Activated CD8-positive, alpha-beta memory T cell treated with anti-CD3 and anti-CD28 coated beads for 24 hours (primary cell): ENCODE measurements at places on chromosomes 5 and 9.

DNA sequence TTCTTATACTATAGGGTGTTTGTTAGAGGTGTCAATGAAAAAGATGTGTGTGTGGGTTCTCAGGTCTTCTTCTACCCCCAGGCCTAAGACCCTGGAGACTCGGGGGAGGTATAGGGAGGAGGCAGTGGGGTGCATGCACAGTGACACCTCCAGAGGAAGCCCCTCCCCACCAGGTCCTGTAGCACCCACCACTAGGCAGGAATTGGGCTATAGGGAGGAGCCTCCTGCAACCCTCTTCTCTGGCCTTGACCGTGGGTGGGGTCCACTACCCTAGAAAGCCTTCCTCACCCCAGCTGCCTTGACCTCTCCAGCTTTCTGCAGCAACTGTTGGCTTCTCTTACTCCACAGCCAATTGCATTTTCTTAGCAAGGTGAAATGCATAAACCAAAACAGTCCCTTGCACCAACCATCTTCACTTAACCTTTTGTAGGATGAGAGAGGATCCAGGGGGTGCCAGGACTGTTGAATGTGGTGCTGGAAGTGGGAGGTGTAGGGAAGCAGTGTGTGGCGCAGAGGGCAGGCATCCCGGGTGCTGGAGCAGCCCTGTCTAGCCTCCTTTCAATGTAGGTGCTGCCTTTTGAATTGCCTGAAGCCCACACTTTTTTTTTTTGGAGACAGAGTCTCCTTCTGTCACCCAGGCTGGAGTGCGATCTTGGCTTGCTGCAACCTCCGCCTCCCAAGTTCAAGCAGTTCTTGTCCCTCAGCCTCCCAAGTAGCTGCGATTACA lies 128.5 kb downstream of the RGS3 start:
- DNase-seq = no peak

DNA sequence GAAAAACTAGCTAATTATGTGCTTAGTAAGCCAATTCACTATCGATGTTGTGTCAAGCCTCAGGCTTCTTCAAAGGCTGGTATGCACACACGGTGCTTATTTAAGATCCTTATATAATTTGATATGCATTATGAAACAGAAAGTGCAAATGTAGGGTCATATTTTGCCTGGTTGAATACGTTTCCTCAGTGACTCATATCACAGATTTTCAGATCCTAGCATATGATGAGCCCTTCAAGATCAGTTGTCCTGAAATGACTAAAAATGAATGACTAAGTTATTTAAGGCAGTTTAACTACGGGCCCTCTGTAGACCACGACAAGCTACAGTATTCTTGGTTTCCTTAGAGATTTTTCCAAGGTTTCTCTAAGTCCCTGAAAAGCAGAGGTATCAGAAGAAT lies 778.3 kb downstream of the PRELID2 start:
- no peak for DNase-seq

- DNase-seq = no peak
Measured at GRCh38 chr5:81783401-81783800, 32.5 kb upstream of the SSBP2 start.

DNA sequence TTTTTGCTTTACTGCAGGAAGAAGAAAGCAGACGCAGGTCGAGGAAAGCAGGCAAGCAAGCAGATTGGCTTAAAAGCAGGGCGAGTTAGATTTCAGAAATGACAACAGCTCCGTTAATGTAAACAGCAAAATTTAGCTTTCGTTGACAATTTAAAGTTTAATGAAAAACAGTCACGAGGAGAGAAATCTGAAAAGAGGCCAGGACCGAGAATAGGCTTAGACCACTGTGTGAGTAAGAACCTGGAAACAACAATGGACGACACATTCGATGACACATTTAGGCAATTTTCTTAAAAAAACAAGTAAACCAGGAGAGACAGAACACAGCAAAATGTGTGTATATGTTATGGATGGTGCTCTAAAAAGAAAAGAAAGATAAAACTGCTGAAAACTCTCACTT lies 155.3 kb downstream of the ISOC1 start:
- DNase-seq = no peak

- DNase-seq = no peak
Measured at GRCh38 chr9:135069558-135070197, 17.8 kb upstream of the OLFM1 start.

GRCh38 chr9:93028448-93029006 lies 30.0 kb upstream of the SUSD3 start:
- DNase-seq = peak; percentile 73

- DNase-seq = no peak
Measured at GRCh38 chr5:26763215-26763614, 275.2 kb downstream of the CDH9 start.

DNA sequence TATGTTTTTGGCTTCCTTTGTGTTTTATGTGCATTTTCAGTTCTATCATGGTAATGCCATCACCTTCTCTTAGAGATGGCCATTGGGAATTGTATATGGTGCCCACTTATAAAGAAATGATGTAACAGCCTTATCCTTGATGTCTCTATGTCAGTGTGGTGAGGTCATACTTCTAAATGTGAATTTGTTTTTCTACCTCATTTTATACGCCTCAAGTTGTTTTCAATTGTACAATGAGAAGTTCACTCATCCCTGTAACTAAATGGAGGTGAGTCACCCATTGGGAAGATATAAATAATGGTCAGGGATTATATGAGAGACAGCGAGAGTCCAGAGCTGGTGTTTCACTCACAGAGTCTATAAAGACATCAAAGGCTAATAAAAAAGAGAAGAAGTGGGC lies 402.4 kb downstream of the AGTPBP1 start:
- no peak for DNase-seq

GRCh38 chr9:114916481-114916880 lies 13.9 kb downstream of the TNFSF8 start:
- DNase-seq = no peak

DNA sequence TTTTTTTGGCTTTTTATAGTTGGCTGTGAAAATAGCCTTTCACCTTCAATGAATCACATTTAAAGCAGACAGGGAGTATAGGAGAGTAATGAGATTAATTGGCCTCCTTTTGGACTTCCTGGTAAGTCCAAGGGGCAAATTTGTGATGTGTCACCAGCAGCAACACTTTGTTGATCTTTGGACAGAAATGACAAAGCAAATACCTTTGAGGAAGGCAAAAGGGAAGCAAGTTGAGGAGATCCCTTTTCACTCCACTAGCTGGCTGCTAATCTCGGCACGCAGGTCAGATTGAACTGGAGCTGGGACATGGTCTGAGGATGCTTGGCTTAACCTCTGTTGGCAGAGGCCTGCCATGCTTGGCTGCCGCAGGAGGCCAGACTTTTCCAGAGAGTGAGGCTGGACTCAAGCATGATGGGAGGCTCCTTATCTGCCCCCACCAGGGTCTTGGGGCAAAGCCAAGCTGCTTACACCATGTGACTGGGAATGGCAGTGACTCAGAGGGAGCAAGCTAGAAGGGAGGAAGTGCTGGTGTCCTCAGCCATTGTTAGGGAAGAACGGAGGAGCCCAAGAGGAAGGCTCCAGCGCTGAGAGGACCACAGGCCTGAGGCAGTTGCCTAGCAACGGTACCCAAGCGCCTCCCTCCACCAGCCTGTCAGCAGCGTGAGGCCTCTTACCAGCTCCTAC lies 174.5 kb upstream of the MAP1B start:
- no peak for DNase-seq

DNA sequence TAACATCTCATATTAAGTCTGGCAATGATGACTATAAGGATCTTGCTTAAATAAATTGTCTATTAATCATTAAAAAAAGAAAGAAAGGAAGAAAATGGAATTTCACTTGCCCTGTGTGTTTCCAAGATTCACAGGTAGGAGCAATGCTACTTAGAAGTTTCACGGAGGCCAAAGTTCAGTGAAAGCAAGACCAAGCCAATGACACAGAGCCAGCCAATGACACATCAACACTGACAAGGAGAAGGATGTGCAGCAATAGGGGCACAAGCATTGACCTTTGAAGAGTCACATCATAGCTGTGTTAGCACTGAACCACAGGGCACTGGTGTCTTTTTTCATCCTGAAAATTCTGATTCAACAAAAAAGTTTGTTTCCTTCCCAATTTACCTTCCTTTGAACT lies 364.3 kb downstream of the PDE4D start:
- DNase-seq = no peak

DNA sequence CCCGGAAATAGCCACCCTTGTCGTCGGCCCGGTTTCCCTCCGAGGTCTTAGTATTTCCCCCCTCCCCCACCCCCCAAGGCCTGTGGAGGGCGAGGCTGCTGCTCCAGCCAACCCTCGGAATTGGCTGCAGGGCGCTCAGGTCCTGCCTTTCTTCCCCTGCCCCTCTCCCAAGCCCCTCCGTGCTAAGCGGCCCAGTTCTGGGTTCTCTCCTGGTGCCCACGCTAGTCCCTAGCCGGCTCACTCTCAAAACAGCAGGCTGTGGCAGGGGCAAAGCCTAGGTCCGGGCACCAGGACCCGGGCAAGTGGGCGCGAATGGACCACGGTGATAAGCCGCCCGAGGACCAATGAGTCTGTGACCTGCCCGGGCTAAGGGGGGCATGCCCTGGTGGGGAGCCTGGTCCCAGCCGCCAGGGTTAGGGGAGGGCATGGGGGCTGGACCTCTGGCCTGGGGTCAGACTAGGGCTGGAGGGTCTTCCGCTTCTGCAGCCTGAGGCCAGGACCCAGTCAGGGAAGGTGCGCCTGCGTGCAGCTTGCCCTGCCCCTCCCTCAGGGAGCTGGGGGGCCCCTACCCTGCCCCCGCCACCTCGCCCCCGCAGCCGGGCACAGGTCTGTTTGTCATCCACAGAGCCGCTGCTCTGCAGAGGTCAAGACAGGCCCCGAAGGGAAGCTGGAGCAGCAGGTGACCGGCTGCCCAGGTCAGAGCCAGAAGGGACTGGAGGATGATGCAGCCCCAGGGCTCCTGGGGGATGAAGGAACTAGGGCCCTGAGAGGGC lies 5.0 kb upstream of the IRX4 start:
- no peak for DNase-seq

DNA sequence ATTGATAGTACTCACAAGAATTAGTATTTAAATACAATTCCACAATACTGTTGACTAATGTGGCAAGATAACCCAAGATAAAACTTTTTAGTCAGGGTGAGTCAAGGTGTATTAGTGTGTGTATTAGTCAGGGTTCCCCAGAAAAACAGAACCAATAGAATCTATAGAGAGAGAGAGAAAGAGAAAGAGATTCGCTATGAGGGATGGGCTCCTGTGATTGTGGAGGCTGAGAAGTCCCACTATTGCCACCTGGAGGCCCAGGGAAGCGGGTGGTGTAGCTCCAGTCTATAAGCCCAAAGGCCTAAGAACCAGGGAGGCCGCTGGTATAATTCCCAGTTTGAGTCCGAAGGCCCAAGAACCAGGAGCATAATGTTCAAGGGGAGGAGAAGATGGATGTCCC lies 10.0 kb upstream of the SHISAL2B start:
- no peak for DNase-seq

GRCh38 chr9:134533850-134534588 lies 107.6 kb upstream of the COL5A1 start:
- no peak for DNase-seq

- DNase-seq = no peak
Measured at GRCh38 chr5:418162-419121, 24.5 kb upstream of the EXOC3 start.

DNA sequence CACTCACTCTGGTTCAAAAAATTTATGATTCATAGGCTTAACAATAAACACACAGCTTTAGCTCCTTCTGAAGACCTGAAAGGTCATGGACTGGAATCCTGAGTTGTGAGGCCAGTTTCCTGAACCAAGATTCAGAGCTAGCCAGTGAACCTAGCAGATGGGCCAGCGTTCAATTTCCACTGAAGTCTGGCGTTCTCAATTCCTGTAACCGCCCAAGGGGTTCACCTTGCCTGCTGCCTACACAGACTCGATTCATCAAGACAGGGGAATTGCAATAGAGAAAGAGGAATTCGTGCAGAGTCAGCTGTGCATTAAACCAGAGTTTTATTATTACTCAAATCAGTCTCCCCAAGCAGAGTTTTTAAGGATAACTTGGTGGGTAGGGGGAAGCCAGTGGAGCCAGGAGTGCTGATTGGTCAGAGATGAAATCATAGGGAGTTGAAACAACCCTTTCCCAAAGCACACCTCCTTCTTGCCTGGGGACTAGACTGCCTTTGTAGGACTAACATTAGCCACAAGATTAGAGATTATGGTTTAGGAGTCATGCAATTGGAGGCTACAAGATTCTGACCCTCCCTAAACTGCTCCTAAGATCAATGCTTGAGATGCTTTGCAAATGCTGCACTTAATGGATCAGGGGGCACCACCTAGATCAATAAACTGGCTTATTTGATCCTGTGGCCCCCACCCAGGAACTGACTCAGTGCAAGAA lies 117.5 kb upstream of the SHB start:
- no peak for DNase-seq

DNA sequence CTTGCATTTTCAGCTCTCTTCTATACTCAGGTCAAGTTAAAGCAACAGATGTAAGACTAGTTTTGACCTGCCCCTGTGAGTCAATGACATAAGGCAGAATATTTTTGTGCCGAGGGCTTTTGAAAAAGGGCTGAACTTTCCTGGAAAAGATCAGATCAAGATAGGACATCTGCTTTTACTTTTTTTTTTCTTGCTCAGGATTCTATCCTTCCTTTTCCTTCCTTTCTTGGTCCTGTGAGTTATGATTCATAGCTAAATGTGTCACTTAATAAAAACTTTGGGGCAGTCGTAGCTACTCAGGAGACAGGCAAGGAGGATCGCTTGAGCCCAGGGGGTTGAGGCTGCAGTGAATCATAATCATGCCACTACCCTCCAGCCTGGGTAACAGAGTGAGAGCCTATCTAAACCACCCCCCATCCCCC lies 84.3 kb upstream of the BRINP1 start:
- DNase-seq = no peak

- DNase-seq = no peak
Measured at GRCh38 chr5:86526811-86527348, 90.9 kb upstream of the COX7C start.

DNA sequence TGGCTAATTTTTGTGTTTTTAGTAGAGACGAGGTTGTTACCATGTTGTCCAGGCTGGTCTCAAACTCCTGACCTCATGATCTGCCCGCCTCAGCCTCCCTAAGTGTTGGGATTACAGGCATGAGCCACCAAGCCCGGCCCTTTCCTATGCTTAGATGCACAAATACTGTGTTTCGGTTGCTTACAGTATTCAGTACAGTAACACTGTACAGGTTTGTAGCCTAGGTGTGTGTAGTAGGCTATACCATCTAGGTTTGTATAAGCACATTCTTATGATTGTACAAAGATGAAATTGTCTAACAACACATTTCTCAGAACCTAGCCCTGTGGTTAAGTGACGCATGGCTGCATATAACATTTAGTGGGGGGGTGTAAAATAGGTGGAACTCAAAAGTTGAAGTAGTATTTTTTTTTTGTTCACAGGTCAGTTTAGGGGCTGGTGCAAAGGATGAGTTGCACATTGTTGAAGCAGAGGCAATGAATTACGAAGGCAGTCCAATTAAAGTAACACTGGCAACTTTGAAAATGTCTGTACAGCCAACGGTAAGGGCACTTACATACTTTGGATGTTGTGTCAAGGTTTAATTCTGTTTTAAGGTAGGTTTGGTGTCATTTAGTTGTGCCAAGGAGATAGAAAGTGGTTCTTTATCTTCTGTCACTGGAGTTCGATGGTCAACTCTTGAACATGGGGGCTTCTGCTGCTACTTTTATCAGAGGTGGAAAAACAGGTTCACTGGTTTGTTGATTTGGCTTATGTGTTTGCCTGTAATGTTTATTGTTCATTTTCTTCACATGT lies 3.4 kb downstream of the NPM1 start:
- DNase-seq = peak; percentile 57
